Activated CD4-positive, alpha-beta T cell treated with anti-CD3 and anti-CD28 coated beads, Interleukin-2, amount 50 U/mL, for 1 hour (primary cell): ENCODE measurements at places on chromosomes 2 and 18.

GRCh38 chr2:189608795-189609422 is 28.3 kb upstream of the SLC40A1 start:
- no peak for DNase-seq

DNA sequence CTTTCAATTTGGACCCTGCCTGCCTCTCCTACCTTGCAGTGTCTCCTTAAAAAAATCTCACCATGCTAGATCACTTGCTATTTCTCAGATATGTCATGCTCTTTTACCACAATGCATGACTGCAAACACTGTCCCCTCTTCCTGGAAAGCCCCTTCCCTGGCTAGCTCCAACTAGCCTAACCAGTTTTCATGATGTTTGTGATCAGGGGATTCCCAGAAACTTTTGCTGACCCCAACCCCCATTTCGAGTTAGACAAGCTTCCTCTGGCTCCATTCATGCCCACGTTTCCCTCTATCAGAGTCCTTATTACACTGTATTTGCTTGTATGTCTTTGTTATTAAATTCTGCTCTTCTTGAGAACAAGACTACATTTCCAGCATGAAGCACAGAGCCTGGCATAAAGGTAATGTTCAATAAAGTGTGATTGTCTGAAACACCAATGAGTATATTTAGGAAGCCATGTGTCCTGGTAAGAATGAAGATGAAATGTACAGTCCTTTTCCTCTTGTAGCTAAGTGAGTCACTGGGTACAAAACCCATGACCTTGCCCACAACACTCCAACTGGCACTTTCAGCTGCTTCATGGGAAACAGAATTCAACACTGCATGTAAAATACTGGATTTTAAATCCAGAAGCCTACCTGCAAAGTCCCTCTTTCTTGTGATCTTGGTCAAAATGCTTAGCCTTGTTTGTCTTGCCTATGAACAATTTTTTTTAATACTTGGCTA is 62.0 kb upstream of the ATL2 start:
- no peak for DNase-seq

- no peak for DNase-seq
Measured at GRCh38 chr2:234702731-234703225, 205.9 kb upstream of the ARL4C start.

DNA sequence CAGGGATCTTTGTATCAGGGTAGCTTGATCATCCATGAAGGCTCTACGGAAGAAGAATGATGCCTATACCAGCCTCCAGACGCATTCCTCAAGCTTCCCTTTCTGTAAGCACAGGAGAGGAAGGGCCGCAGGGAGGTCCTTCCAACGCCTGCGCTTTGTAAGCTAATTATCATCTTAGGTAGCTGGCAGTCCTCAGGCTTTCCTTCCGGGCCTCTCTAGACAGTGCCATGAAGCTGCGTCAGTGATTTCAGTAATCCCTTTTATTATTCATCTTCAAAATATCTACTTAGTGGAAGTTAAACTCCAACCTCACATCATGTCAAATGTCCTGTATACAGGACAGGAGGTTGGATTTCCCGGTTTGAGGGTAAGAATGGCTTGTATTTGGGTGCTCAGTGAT is 92.3 kb downstream of the ETAA1 start:
- DNase-seq, result no peak

DNA sequence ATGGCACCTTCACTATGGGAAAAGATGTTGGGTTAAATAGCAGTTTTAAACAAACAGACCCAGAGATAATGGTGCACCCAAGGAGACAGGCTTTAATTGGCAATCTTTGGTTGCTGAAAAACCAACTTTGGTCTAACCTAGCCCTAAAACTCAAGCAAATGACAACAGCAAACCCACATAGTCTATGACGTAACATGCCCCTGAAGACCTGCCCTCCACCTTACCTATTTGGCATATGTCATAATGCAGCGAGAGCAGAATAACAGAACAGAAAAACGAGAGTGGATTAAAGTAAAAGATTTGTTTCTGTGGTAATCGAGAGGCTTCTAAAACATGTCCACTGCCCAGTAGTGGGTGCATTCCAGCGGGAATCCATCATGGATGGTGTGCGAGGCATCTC is 200.7 kb downstream of the DCDC2C start:
- DNase-seq, result no peak

GRCh38 chr2:78775291-78775690 is 250.2 kb upstream of the REG3G start:
- DNase-seq, result no peak

- no peak for DNase-seq
Measured at GRCh38 chr2:48258481-48259149, 271.3 kb upstream of the STON1 start.

DNA sequence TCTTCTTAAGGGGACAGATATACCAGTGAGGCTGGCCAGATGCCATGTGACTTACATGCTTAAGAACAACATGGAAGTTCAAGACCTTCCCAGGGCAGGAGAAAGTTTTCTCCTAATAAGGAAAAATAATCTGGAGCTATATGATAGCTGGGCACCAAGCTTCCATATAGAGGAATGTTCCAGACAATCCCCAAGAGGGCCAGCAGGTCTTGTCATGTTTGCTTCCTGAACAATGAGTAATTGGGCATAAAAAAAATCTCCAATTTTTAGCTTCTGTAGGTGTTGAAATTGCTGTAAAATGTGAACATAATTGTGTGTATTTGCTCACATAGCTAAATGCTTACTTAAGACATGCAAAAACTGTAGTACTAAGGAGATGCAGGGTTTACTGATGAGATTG is 809.5 kb upstream of the PIK3C3 start:
- no peak for DNase-seq

- DNase-seq, result no peak
Measured at GRCh38 chr2:234880551-234881211, 71.1 kb upstream of the SH3BP4 start.

DNA sequence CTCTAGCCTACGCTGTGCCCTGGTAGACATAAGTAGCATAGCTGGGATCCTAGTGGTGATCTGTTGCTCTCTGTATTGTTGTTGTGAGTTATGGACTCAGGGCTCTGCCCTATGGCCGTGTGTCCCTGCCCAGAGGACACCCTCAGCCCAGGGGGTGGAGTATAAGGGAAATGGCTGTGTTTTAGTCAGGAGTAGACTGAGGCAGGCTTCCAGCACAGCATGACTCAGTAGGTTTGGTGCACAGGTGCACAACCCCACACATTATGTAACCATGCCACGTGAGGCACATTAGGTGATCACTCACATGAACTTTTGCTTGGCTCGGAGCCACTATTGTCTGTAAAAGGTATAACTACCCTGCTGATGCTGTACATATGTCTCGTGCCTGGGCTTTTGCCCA is 59.9 kb upstream of the PEX13 start:
- no peak for DNase-seq

DNA sequence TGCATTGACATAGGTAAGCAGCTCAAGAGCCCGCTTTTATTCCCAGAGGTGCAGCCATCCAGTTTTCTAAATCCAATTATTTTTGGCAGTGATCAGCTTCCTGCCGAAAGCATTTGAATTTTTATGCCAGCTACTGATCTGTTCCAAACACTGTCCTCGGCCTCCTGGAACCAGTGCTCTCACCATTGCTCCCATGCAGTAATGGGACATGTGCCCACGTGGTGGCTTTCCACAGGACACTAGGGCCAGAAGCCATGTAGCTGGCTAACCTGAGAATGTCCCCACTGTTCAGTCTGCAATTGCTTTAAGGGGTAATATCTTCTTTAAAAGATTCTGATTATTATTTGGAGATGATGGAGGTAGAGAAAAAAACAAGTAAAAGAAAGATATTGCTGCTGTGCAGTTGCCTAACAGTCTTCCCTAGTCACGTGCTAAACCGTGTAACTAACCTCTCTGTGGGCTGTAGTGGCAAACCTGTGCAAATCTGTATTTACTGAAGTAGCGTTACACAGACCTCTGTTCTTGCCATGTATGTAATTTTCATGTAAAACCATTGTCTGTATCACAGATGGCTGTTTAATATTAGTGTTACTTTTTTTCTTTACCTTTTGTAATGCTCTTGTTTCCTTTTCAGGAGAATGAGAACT is 13.0 kb downstream of the GRHL1 start:
- DNase-seq, result no peak

- no peak for DNase-seq
Measured at GRCh38 chr2:144280009-144280408, 239.9 kb downstream of the ZEB2 start.

- no peak for DNase-seq
Measured at GRCh38 chr18:8777846-8778245, 72.5 kb downstream of the MTCL1 start.

- DNase-seq, result no peak
Measured at GRCh38 chr2:112658839-112659667, 13.3 kb downstream of the SLC20A1 start.

DNA sequence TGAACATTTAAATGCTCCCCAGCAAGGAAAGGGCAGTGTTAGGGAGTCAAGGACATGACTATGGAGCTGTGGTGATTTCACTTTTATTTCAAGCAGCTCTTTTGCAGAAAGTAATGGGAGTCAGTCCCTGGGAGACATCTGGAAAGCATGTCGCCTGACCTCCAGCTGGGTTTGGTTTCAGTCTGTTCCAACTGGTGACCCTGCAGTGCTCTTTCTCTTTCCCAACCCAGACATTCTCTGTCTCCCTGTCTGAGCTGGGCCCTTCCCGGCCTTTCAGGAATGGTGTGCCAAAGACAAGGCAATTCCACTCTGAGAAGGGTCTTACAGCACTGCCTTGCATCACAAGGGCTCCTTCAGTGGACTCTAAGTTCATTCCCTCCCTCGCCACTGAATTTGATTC is 323.2 kb downstream of the OSR1 start:
- no peak for DNase-seq

DNA sequence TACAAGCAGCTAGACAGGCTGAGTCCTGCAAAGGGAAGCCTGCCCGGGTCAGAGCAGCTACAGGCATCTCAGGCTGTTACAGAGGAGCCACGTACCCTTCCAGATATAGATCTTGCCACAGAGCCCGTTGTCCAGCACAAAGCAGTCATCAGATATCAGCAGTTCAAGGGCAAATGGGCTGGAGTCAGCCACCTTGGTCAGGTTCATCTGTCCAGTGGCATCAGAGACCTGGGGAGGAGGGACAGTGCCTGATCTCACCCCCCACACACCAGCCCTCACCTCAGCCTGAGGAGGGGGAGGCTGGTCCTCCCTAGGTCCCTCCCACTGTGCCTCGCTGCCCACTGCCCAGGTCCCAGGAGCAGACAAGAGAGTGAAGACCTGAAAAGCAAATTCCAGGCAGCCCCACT is 12.2 kb downstream of the CAPG start:
- DNase-seq, result no peak

- no peak for DNase-seq
Measured at GRCh38 chr2:162013514-162014475, 60.2 kb downstream of the DPP4 start.

DNA sequence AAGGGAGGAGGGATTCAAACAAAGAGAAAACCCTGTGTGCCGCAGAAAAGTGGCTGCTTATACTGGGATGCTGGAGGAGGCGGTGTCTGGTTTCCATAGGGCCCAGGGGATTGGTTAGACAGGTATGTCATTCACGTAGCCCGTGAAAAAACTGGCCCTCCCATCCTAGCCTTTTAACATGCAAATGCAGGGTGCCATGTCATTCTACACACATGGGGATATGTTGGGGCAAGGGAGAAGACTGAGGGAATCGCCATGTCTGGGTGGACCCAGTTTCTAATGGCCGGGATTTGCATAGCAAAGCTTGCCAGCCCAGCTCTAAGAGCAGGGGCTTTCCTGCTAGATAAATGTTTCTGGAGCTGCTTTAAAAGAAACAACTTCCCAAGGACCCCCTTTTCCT is 8.2 kb upstream of the RNU2-63P start:
- no peak for DNase-seq

- DNase-seq, result no peak
Measured at GRCh38 chr18:78927156-78927555, 52.5 kb upstream of the SALL3 start.

- no peak for DNase-seq
Measured at GRCh38 chr2:72649810-72650209, 176.0 kb downstream of the EXOC6B start.

DNA sequence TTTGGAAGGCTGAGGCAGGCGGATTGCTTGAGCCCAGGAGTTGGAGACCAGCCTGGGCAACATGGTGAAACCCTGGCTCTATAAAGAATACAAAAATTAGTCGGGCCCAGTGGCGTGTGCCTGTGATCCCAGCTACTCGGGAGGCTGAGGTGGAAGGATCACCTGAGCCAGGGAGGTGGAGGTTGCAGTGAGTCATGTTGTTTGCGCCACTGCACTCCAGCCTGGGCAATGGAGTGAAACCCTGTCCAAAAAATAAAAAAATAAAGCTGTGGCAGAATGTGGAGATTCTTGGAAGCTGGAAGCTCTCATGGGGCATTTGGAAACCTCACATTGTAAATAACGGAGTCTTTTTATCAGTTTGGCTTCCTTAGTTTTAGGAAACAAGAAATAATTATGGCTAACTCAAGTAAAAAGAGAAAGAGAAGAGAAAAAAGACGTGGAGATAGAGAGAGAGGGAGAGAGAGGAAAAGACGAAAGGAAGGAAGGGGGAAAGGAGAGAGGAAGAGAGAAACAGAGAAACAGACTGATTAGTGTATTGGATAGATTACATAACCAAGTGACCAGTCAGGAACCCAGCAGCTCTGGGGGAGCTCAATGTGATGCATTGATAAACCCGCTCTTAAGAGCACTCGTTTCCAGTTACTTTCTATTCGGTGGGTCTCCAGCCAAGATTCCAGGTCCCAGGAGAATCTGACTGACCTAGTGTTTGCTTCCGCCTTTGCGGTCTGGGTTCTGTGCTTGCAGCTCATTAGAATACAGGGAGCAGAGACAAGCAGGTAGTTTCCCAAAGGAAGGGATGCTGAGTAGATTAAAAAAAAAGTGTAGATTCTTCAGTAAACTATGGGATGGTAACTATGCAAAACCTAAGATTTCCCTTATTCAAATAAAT is 1.1 kb upstream of the SPAST start:
- no peak for DNase-seq

- no peak for DNase-seq
Measured at GRCh38 chr2:13877571-13877970, 754.9 kb upstream of the LRATD1 start.
